ENCODE measurements at places on chromosomes 16 and 17.

- no peaks in the 10 kb centered on the region for H3K27me3 ChIP-seq
- no peak for DNase-seq
- H3K4me1 ChIP-seq: peaks cover 59% of the 10 kb centered on the region
Measured at GRCh38 chr17:59373882-59374495, 42.5 kb downstream of the YPEL2 start.

- no peak overlapping the region for H3K4me3 ChIP-seq
- peaks cover 2% of the 10 kb centered on the region for H3K4me1 ChIP-seq
- H3K27ac ChIP-seq: no peak overlapping the region
- no peaks in the 10 kb centered on the region for H3K36me3 ChIP-seq
- H3K27me3 ChIP-seq: peaks cover 34% of the 10 kb centered on the region
- no peak for DNase-seq
Measured at GRCh38 chr17:77802333-77802615, 156.2 kb upstream of the TNRC6C start.

DNA sequence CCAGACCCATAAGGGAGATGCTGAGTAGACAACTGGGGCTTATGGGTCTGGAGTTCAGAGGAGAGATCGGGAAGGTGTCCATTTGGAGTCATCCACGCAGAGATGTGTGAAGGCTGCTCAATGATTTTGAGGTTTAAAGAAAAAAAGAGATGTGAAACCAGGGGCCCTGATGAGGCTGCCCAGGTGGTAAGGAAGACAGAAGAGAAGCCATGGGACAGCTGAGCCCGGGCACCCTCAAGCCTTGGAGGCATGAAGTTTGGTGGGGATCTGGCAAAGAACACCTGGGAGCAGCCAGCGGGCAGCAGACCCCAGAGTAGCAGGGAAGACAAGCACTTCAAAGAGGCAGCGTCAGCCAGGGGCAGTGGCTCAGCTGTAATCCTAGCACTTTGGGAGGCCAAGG is 20.8 kb upstream of the MYO15B start:
- no peak overlapping the region for H3K27ac ChIP-seq
- H3K4me3 ChIP-seq: no peak overlapping the region

DNA sequence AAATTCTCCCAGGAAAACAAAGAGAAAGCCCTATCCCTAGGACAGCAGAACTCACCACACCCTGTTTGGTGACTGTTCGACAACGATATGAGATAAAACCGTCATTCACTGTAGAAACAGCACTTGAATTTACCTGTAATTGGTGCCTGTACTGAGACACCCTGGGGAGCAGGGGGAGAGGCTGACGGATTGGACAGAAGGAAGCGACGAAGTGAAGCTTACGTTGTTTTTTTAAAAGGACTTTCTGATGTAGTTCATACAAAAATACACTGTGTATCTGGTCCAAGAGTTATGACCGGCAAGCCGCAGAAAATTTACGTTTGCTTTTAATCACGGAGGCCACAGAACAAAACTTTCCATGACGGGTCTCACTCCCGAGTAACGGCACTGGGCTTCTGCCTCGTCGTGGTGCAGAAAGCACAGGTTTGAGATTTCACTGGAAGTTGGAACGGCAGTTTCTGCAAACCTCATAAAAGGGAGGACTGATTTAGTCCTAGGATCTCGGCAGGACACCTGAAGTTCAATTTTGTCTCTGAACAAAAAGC is 9.7 kb downstream of the NXN start:
- no peaks in the 10 kb centered on the region for H3K36me3 ChIP-seq
- H3K27ac ChIP-seq: no peak overlapping the region
- no peak for DNase-seq

GRCh38 chr16:28180655-28181460 is 30.9 kb downstream of the XPO6 start:
- H3K27me3 ChIP-seq: no peaks in the 10 kb centered on the region
- H3K4me1 ChIP-seq: peaks cover 63% of the 10 kb centered on the region
- H3K36me3 ChIP-seq: peaks cover 64% of the 10 kb centered on the region
- DNase-seq: no peak
- peak overlapping the region; percentile 60 for H3K4me3 ChIP-seq

DNA sequence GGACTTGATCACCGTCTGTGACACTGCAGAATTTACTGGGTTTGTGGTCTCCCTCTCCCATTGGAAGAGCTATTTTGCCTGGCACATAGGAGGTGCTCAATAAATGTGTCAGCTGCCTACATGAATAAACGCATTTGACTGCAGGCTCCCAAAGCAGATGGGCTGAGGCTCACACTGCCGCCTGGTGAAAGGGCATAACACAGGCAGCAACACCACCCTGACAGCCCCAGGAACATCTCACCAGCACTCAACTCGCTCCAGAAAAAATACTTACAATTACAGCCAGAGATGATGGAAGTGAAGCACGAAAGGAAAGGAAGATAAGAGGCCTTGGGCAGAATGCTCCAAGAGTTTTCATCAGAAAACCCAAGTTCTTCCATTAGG is 73.9 kb downstream of the RPH3AL start:
- no peaks in the 10 kb centered on the region for H3K36me3 ChIP-seq
- DNase-seq: no peak
- H3K4me1 ChIP-seq: no peaks in the 10 kb centered on the region
- H3K27me3 ChIP-seq: no peaks in the 10 kb centered on the region
- H3K27ac ChIP-seq: no peak overlapping the region

DNA sequence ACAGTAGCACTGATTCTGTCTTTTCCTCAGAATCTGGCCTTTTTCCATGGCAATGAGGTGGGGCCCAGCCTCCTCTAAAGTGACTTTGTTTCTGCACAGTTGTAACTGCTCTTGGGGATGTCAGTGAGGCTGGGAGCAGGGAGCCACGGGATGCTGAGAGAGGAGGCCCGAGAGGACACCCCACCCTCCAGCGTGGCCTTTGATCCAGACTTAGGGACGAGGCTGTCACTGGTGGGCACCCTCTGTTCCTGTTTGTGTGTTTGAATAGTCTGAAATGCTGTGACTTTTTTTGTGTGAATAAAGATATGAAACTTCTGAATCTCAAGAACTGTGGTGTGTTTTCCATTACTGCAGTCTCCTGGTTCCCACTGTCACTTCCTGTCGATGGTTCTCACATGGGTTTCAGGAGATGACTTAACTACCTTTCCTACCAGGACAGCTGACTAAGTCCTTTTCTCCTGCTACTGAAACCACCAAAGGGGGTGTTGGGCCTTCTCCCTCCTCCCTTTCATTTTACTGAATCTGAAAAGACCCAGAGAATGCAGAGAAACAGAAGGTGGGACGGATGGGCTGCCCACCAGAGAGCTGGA is 18.6 kb downstream of the KCTD2 start:
- H3K27me3 ChIP-seq: no peaks in the 10 kb centered on the region

DNA sequence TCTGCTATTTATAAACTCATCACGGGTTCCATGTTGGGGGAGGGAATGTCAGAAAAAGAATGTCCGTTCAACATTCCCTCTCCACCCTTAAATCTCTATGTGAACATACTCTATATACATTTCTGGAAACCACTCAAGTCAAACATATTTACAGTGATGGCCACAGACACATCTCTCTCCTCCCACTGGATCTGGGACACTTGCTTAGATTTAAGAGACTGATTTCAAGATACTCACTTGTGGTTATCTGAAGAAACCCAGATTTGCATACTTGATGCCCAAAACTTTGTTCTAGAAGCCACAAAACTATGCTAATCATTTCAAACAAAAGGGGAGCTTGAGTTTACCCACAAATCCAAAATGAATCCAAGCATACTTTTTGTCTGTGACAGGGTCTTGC is 182.9 kb upstream of the SOX9 start:
- DNase-seq: no peak
- no peaks in the 10 kb centered on the region for H3K27me3 ChIP-seq
- no peaks in the 10 kb centered on the region for H3K36me3 ChIP-seq
- no peaks in the 10 kb centered on the region for H3K4me1 ChIP-seq
- no peak overlapping the region for H3K4me3 ChIP-seq

- peak overlapping the region; percentile 72 for H3K27ac ChIP-seq
- no peaks in the 10 kb centered on the region for H3K27me3 ChIP-seq
- H3K4me1 ChIP-seq: peaks cover 19% of the 10 kb centered on the region
Measured at GRCh38 chr17:45170931-45171337, 9.3 kb downstream of the HEXIM2 start.

DNA sequence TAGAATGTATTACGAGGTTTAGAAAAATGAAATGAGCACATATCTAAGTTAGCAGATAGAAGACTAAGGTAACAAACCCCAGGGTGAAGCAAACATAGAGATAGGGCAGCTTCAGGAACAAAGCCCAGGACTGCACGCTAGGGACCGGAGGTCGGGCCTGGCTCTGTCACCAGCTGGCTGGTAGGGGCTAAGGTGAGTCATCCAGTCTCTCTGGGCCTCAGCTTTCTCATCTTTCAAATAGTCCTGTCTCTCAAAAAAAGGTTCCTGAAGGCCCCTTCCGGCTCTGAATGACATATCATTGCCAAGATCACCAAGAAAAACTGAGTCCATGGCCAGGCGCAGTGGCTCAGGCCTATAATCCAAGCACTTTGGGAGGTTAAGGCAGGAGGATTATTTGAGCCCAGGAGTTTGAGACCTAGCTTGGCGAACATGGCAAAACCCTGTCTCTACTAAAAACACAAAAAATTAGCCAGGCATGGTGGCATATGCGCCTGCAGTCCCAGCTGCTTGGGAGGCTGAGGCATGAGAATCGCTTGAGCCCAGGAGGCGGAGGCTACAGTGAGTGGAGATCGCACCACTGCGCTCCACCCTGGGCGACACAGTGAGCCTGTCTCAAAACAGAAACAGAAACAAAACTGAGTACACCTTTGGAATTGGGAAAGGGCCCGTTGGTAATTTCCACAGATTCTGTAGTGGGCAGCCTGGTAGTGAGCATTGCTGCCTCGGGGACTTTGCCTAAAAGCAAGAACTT is 26.0 kb downstream of the PKD1L3 start:
- peaks cover 2% of the 10 kb centered on the region for H3K27me3 ChIP-seq
- H3K4me1 ChIP-seq: no peaks in the 10 kb centered on the region
- no peak overlapping the region for H3K27ac ChIP-seq

- peak overlapping the region; percentile 99 for H3K27ac ChIP-seq
- peaks cover 34% of the 10 kb centered on the region for H3K36me3 ChIP-seq
- DNase-seq: no peak
- peak overlapping the region; percentile 97 for H3K4me3 ChIP-seq
- H3K4me1 ChIP-seq: peaks cover 15% of the 10 kb centered on the region
- no peaks in the 10 kb centered on the region for H3K27me3 ChIP-seq
Measured at GRCh38 chr17:32349503-32349853, 479 bp upstream of the ZNF207 start.

- no peaks in the 10 kb centered on the region for H3K27me3 ChIP-seq
- no peaks in the 10 kb centered on the region for H3K4me1 ChIP-seq
- H3K4me3 ChIP-seq: no peak overlapping the region
Measured at GRCh38 chr16:73473713-73474112, 425.8 kb upstream of the ZFHX3 start.

DNA sequence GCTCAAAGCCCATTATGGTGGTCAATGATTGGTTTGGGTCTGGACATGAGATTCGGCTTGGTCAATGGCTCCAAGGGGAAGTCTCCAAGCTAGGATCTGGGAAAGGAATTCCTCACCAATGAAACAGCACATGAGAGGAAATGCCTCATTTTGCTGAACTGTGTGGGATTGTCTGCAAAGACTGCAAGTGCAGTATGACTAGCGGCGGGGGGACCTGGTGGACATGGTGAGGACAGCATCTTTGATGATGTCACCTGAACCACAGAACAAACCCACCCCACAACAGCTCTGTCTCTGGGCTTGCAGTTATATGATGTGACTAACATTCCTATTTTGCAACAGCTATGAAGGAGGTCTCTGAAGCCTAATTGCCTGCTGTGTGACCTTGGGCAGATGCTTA is 50.6 kb upstream of the NKD1 start:
- H3K36me3 ChIP-seq: no peaks in the 10 kb centered on the region
- no peak overlapping the region for H3K27ac ChIP-seq
- DNase-seq: no peak
- no peaks in the 10 kb centered on the region for H3K27me3 ChIP-seq

All from activated CD4-positive, alpha-beta T cell treated with anti-CD3 and anti-CD28 coated beads, Interleukin-2, amount 10 ng/mL, durations not matched to agents 24 days and 14 days (primary cell).